ENCODE measurements at places on chromosomes 2 and 18.

DNA sequence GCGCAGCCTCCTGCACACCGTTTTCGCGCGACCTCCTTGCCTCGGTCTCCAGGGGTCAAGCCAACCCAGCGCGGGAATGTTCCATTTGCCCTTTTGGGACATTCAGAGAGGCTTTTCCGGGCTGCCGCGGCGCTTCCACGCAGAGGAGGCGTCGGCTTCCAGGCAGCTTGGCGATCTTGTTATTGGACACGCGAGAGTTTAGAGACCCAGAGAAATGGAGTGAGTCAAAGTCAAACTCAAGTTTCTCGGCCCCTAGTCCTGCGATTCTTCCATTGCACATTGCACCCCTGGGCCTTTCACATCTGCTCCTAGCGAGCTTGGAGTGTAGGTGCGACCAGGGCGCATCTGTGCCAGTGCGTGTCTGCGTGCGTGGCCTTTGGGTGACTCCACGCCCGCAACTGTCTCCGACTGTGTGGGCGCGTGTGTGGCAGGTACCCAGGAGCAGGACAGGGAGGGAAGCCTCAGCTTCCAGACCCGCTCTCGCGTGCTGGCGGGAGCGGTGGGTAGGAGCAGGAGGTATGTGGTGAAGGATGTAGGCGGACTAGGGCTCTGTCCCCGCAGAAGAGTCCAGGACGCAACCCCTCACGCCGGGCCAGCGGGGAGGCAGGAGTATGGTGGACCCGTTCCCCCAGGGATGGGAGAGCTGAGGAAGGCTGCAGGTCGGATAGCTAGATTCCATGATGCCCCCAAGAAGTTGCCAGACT, 13.5 kb downstream of the SIX3 start:
- DNase-seq: no peak

- DNase-seq: no peak
These were observed 835.0 kb downstream of the NRXN1 start for GRCh38 chr2:50196775-50197480.

DNA sequence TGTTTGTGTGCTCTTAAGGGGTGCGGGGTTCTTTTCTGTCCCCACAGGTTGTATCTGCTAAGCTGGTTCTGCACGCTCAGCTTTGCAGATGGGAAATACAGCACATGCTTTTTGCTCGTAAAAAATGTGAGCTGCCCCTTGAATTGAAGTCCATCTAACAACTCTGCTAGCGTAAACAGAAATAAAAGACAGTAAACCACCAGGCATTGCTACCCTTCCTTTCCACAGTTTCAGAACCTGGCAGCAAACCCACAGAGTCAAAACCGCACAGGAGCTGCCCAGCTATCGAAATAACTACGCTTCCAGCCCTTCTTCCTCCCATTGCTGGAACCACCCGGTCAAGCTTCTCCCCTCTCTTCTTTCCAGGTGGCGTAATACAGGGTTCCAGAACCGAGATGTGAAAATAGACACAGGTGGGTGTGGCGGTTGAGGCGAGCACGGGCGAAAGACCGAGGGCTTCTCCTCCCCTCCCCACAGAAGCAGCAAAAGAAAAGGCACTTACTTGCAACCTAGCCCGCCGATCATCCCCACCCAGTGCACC, 479 bp downstream of the SCN9A start:
- DNase-seq: peak; percentile 56

- no peak for DNase-seq
These were observed 14.3 kb upstream of the D2HGDH start for GRCh38 chr2:241720099-241720498.

DNA sequence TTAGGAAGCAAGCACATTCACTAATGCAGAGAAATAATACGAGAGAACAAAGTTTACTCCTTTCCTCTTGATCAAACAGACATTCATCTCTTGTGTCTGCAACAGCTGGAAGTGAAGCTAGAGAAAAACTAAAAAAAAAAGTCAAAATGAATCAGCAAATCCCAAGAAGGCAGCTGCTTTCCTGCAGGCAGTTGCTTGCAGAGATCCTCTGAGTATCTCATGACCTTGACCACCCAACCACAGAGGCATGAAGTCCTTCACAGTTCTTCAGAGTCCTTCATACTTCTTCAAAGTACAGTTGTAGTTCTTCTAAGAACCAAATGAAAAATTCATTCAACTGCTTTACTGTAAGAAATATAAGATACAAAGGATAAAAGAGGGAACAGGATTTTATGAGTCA, 97.2 kb upstream of the ACVR1C start:
- DNase-seq: no peak

- DNase-seq: no peak
These were observed 13.3 kb downstream of the RAB1A start for GRCh38 chr2:65116645-65117044.

- peak; percentile 13 for DNase-seq
These were observed 19.7 kb upstream of the ASNSD1 start for GRCh38 chr2:189641590-189641989.

GRCh38 chr2:212900715-212901114, 250.7 kb downstream of the IKZF2 start:
- no peak for DNase-seq
